Fibroblast of skin of left quadriceps (primary cell): ENCODE measurements at places on chromosomes 7 and 10.

GRCh38 chr10:124732931-124733570, 11.1 kb downstream of the FAM53B start:
- DNase-seq = no peak

DNA sequence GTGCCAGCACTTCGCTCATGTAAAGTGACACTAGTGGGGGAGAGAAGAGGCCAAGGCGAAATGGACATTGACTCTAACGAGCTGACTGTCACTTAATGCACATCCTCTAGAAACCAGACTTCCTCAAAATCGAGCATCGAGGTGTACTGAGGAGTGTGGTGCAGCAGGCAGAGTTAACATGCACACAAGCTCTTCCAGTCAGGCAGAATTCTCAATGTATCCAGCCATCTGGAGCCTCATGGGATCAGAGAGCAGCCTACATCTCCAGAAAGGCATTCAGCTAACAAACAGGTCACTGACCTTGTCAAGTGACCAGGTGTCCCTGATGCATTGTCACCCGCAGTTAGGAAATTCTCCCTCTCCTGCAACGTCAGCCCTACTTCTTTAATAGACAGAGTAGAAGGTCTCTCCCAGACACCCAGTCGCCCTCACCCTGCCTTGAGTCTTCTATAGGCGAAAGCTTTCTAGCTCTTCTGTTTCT, 259.8 kb upstream of the AOAH start:
- DNase-seq = no peak

DNA sequence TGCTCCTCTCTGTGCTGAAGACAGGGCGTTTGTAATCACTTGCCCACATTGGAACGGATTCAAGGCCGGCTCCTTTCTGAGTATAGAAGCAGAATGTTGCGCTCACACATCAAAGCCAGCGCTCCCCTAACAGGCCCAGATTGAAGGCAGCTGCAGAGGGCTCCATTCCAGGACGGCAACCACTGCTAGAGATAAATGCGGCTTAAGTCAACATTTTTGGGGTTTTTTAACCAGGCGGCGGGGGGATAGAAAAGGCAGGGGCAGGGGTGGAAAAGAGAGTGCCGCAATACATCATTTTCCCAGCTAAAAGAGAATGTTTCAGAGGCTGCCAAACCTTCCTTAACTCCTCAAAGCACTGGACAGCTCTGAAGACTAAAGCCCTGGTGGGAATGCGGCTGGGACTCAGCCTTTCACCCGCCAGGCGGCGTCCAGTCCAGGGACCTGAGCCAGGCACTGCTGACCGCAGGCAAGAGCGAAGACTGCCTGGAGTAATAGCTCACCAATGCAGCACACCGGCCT, 189.6 kb downstream of the TNS3 start:
- DNase-seq = peak; percentile 94

DNA sequence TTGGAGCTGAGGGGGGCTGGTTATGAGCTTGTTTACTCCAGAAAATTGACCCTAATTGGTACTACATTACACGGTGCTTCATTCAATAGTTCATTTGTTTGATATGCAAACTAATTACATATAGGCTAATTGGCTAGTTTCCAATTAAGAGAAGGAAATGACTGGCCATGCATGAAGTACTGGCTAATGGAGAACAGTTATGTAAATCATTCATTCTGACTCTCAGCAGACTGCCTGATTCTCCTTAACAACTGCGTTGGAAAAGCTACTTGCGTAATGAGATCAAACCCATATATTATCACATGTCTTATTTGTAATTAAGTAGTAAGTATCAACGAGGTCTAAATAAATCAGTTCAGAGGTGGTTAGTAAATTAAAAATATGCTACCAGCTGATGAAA, 81.8 kb upstream of the CTTNBP2 start:
- no peak for DNase-seq

DNA sequence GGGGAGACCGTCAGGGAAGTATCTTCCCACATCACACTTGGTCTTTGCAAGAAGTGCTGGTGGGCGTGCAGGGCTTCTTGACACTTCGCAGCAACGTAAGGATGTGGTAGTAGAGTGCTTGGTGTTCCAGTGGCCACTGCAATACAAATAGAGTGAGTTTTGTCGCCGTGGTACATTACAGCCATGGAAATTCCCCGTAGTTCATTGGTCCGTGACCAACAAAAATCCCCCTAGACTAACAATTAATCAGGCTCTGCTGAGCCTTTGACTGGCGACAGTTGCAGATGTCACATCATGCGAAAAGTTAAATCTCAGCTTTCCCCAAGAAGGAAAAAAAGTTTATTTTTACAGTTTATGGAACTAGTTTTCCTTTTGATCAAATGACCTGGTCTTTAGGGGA, 134.7 kb downstream of the MGMT start:
- DNase-seq = no peak

DNA sequence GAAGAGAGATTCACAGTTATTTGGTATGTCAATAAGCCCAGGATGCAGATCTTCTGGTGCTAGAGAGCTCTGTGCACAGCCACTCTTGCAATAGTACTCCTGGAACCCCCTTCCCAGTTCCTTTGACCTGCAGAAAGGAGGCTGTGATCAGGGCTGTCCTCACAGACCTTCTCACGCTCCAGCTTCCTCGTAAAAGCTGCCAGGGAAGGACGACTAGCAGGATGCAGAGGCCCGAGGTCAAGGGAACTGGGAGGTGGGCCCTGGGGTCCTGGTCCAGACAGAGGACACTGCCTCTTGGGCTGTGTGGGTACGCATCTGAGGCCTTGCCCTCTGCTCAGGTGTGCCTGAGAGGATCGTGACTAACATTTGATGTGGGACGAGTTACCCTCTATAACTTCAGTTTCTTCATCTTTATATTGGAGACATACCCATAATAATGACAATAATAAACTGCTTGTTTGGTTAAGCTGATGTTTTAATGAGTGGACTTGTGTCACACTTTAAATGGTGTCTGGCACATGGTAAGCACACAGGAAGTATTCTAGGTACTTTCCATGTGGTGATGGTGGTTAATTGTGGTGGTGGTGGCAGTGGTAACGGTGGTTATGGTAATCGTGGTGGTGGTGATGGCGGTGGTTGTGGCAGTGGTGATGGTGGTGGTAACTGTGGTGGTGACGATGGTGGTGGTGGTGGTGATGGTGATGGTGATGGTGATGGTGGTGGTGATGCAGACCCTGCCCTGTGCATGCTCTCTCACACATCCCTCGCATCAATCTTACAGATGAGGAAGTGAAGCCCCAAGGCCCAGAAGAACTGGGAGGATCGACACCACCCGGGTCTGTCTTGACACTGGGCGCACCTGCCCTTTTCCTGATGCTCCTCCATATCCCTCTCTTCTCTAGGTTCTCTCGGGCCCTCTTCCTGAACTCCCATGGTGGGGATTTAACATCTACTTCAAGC, 235.2 kb upstream of the GRB10 start:
- no peak for DNase-seq

DNA sequence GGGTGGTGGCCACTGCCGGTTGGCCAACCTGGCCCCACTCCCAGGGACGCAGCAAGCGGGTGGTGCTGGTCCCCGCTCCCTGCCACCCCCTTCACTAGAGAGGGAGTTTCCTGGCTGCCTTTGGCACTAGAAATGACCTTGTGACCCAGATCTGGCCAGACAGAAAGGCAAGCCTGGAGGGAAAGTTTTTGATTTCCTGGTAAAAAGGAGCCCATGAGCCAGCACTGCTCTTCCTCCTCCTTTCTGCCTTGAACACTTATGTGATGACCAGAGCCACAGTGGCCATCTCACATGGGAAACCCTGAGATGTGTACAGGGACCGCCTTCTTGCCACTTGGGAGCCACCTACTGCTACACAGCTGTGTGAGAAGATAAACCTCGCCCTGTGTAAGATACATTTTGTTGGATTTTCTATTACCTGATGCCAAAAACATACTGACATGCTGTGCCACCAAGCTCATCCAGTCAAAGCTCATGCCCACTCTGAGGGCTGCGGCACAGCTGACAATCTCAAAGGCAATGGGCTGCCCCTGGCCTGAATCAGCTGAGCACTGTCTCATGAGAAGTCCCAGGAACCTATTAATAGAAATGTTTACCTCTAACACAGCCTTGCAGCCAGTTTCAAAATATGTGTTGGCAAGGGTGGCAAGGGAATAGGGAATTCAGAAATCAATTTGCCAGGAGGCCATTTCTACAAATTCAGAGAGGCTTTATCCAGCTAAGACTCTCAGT, 94.0 kb downstream of the CYTH3 start:
- no peak for DNase-seq

- no peak for DNase-seq
Observed at GRCh38 chr7:121369462-121369861, 26.6 kb downstream of the FAM3C start.

DNA sequence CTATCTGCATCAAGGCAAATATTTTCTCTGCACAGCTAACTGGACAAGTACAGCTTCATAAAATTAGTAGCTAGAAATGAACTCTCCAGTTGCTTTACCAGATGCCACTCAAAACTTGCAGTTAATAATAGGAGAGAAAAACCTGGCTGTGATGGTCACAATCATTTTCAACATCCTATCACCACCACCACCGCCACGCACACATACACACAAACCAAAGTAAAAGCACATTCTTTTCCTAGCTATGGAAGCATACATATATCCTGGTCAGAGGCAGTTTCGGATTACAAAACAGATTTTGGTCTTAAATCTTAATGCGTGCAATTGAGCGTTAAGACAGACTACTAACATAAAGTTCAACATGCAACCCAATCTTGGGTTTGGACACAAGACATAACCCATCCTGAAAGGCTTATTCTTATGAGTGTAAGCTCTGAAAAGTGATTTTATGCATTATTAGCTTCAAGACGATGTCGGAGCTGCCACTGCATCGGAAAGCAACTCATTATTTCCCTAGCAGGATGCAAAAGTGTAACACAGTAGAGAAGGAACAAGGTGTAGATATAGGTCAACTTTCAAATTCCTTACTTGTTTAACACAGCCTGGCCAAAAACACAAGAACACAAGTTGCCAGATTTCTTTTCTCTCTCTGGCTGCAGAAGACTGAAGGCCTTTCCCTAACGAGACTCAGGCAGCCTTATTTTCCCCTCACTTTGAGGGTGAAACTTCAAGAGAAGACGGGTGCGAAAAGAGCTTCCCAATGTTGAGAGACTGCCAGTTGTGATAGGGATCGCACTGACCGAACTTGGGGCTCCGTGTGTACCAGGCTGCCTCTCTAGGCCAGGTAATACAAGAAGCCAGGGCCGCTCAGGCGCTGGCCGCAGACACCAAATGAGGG, 1.2 kb downstream of the CACUL1 start:
- DNase-seq = no peak

GRCh38 chr7:69833964-69834363, 235.7 kb downstream of the AUTS2 start:
- DNase-seq = no peak

DNA sequence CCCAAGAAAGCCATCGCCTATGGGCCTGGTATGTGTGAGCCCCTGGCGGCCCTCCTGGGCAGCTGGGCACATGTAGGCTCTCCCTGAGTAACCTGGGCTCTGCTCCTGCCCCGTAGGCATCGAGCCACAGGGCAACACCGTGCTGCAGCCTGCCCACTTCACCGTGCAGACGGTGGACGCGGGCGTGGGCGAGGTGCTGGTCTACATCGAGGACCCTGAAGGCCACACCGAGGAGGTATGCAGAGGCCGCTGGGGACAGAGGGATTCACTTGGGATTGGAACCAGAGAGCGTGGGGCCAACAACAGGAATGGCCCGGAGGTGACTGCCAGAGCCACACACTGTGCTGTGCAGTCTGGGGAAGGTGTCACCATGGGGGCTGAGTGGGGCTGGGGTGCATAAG, 7.3 kb downstream of the FLNC start:
- DNase-seq = no peak

GRCh38 chr7:48505466-48505865, 334.2 kb downstream of the ABCA13 start:
- DNase-seq = no peak

- DNase-seq = no peak
Observed at GRCh38 chr7:84422790-84423189, 228.2 kb upstream of the SEMA3A start.

DNA sequence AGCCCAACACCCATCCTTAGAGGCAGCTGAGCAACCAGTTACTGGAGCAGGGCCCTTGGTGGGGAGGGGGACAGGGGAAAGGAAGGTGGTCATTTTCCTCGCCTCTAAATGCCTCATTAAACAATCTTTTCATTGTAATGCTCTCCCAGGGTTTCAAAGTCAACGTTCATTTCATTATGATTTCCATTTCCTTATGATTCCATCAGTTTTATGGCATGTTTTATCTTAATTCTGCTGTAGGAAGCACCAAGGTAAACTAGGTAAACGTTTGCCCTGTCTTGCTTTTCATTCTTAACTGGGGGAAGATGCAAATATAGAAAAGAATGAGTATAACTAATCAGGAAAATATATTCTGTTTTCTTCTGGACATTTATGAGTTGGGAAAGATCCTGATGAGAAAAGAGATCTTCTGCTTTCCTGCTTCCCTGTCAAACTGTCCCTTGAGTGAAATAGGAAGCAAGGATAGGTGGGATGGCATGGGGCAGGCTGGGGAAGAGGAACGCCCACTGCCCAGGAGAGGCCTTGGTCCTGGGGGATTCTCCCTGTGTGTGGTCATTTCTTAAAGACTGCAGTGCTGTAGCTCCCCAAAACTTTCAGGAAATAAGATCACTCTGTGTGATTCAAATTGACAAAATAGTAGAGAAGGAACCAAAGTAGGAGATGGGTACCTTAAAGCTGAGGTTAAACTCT, 20.5 kb upstream of the TMEM236 start:
- DNase-seq = no peak

GRCh38 chr10:42990016-42990720, 86.7 kb upstream of the RET start:
- DNase-seq = no peak

DNA sequence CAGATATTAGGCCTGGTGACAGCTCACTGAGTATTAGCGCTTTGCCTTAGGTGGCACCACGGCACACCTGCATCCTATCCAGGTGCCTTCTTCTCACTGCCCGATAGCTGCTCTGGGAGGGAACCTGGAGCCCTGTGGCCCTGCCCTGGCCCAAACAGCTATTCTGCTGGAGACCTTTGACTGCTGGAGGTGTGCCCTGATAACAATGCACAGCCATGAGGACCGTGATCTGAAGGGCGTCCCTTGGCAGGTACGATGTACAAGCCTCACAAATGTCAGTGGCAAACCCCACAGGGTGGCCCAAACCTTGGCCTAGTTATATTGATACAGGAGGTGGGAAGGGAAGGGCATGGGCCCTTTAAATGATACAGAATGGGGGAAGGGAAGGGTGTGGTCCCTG, 259.5 kb downstream of the GRID1 start:
- no peak for DNase-seq

DNA sequence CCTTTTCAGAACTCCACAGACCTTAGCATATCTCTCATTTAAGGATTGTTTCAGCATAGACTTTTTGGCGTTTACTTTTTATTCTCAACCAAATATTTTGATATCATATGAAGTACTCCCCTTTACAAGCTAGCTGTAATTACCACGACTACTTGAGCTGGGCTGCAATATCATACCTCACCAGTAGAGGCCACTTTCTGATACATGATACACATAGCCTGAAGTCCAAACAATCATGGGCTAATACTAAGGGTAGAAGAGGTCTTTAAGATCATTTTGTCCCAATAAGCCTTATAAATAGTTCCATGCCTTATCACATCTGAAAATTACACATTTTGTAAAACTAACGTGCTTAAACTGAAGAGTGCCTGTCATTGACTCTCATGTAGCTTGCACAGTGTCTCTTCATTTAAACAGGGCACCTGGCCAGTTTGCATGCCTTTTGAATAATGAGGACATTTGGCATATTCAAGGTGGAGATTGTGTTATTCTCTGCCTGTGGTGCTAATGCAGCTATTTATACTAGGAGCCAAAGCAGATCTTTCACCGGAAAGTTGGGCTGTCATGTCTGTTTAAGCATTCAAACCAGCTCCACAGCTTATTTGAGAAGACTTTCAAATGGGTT, 403.7 kb upstream of the ZMIZ1 start:
- DNase-seq = no peak
